HFFc6 (cell line): ENCODE measurements at places on chromosomes 12 and 14. TPM values are rescaled to one million over a fixed set of nuclear protein-coding genes. Genes with fewer than 3 reads are reported as not detected.

GRCh38 chr12:57089271-57090245 lies 644 bp downstream of the NAB2 start:
- peaks cover 71% of the 10 kb centered on the region for H3K4me1 ChIP-seq
- H3K27ac ChIP-seq: peak overlapping the region; percentile 86
- H3K4me3 ChIP-seq: peak overlapping the region; percentile 96
- peaks cover 19% of the 10 kb centered on the region for H3K27me3 ChIP-seq

DNA sequence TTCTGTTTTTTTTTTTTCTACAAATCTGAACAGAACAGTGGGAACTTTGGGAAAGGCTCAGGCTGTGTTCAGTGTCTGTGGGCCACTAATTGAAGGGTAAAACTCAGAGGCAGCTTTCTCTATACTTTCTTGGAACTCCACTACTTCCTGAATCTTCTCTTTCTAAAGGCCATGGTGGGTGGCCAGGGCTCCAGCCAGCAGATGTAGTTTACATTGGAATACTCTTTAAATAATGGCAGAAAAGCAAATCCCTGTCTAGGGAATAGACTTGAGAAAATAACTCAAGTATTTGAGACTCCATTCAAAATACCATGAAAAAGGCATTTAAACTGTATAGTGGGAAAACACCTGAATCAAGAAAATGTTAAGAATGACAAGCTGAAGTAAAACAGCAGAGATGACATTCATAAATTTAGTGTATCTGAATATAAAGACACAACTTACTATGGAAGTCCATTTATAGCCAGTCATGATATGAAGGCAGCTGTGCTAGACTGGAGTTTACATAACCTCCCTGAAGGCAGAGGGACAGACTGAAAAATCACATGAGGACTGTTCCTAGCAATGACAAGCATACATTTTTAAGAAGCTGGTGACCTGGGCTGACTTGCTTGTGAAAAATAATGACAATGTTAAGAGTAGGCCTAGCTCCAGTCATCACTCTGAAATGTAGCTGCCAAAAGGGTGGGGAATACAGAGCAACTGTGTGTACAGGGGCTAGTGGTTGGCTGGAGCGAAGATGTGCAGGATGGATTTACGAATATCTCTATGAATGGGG lies 168.6 kb downstream of the STXBP6 start:
- peaks cover 26% of the 10 kb centered on the region for H3K4me1 ChIP-seq
- no peaks in the 10 kb centered on the region for H3K36me3 ChIP-seq
- DNase-seq: no peak

DNA sequence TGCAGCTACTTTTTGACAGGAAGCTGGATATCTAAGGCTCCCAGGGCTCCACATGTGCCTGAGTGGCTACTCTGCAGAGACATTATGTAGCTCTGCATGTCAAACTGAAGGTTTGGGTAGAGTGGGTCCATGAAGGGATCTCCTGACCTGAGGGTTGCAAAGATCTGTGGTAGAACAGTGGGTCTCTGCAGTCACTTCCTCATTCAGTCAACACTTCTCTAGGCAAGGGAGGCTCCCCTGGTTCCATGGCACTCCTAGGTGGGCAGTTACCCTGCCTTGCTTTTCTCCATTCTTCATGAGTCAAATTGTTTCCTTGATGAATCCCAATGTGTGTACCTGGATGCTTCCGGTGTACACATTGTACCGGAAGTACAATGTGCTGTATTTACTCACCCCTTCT lies 57.4 kb downstream of the CMAS start:
- H3K27ac ChIP-seq: no peak overlapping the region
- H3K36me3 ChIP-seq: no peaks in the 10 kb centered on the region
- peaks cover 7% of the 10 kb centered on the region for H3K27me3 ChIP-seq

DNA sequence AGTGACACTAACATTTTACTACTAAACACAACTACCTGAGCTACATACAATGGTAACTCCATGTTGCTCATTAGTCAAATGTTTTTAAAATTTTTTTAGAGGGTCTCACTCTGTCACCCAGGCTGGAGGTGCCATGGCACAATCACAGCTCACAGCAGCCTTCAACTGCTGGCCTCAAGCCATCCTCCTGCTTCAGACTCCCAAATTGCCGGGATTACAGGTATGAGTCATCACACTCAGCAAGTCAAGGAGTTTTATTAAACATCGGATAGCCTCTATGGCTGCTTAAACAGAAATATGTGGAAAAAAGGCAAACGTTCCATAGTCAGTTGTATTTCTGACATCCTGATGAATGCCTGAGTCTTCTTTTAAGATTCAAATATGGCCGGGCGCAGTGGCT lies 11.1 kb upstream of the NPFF start:
- peaks cover 10% of the 10 kb centered on the region for H3K4me1 ChIP-seq
- H3K4me3 ChIP-seq: no peak overlapping the region
- peak; percentile 27 for DNase-seq
- H3K27ac ChIP-seq: no peak overlapping the region

GRCh38 chr14:53331247-53331646 lies 178.1 kb upstream of the DDHD1 start:
- H3K27me3 ChIP-seq: peaks cover 2% of the 10 kb centered on the region
- H3K4me1 ChIP-seq: peaks cover 23% of the 10 kb centered on the region
- DNase-seq: peak; percentile 30
- H3K27ac ChIP-seq: no peak overlapping the region

DNA sequence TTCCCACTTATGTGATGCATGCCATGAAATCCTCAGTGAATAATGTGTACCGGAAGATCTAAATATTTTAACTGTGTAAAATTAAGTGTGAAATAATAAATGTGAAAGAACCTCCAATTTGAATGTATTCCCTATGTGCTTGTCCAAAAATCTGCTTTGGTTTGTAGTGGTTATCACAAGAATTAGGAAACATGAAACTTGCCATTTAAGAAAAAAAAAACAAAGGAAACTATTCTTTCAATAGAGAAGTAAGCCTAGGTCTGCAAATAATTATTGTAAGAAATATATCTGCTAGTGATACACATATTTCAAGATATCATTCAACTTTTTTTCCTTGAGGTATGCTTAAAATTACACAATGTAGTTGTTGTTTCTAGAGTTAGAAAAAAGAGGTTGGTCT lies 500.4 kb downstream of the SLC6A15 start:
- no peaks in the 10 kb centered on the region for H3K27me3 ChIP-seq
- no peak for DNase-seq
- H3K27ac ChIP-seq: no peak overlapping the region
- H3K36me3 ChIP-seq: no peaks in the 10 kb centered on the region
- H3K4me3 ChIP-seq: no peak overlapping the region

DNA sequence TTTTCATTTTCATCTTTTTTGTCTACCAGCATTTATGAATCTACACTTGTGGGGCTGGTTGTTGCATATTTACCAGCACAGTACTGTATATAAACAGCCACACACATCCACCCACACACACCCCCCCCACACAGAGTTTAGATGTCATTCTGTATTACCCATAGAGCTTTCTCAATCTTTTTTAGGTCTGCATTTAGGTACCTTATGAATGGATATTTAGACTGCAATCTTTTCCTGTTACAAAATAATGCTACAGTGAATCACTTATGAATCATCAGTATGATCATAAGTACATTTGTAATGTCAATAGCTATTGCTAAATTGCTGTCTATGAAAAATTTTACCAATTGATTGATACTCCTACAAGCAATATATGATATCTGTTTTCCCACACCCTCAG lies 67.3 kb upstream of the STK38L start:
- peak overlapping the region; percentile 52; the same call in 1 of the 2 replicates for H3K27ac ChIP-seq
- H3K4me3 ChIP-seq: no peak overlapping the region
- no peak for DNase-seq

GRCh38 chr14:82595466-82595865 lies 1061.8 kb upstream of the SEL1L start:
- H3K27me3 ChIP-seq: no peaks in the 10 kb centered on the region
- no peaks in the 10 kb centered on the region for H3K36me3 ChIP-seq
- no peaks in the 10 kb centered on the region for H3K4me1 ChIP-seq
- DNase-seq: no peak
- H3K27ac ChIP-seq: no peak overlapping the region

GRCh38 chr14:99413172-99413571 lies 67.5 kb downstream of the SETD3 start:
- H3K27ac ChIP-seq: no peak overlapping the region
- DNase-seq: no peak
- H3K4me3 ChIP-seq: no peak overlapping the region
- peaks cover 2% of the 10 kb centered on the region; the same call in 1 of the 2 replicates for H3K27me3 ChIP-seq
- peaks cover 21% of the 10 kb centered on the region for H3K4me1 ChIP-seq

DNA sequence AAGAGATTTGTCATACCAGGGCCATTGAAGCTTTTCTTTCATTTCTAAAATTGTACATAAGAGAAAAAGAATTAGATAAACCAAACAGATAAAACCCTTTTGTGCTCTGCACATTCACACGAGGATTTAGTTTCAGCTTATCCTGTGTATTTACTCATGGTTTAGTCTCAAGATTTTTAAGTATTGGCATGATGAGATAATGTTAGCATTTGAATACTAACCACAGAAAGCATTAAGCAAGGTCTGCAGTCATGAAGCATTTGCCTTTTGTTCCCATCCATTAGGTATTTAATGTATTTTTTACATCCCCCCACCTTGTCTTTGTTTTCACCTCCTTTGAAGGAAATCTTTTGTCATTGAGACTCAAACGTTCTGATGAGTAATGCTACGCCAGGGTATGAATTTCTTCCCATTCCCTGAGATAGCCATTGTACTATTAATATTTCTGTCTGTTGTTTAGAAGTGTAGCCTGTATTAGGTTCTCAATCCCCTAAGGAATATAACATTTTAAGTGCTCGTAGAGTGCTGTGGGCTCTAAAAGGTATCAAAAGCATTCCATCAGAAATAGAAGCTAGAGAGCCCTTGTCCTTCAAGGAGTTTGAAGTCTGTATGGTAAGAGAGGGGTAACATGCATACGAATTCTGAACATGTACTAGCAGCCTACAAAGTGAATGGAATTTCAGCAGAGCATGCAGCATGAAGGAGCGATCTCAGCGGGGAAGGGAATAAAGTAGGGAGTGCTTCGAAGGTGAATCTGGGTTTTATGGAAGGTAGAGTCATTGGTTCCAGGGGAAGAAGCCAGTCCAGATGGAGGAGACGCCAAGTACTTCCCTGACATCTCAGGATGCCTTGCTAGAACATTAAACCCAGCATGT lies 22.3 kb downstream of the CRADD start:
- H3K36me3 ChIP-seq: peaks cover 5% of the 10 kb centered on the region; the same call in 1 of the 2 replicates
- peaks cover 63% of the 10 kb centered on the region for H3K4me1 ChIP-seq
- no peaks in the 10 kb centered on the region for H3K27me3 ChIP-seq
- DNase-seq: peak; percentile 82
- H3K4me3 ChIP-seq: peak overlapping the region; percentile 81
- peak overlapping the region; percentile 99 for H3K27ac ChIP-seq

- DNase-seq: peak; percentile 45
- no peak overlapping the region for H3K4me3 ChIP-seq
Observed at GRCh38 chr12:105013892-105014291, 27.8 kb downstream of the NOPCHAP1 start.

DNA sequence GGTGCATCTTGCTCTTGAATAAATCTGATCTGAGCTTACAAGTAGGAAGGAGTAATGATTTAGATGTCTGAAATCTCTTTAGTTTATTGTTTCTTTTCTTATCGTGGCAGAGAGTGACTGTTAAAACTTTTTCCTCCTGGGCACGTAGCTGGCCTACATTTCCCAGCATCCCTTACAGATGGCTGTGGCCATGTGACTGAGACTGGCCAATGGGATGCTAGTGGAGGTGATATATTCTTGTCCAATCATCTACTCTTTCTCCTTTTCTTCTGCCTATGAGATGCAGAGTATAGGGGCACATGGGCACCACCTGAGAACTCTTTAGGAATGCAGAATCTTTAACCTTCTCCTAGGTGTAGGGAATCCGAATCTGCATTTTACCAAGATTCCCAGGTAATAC lies 237.3 kb downstream of the RGS6 start:
- no peak for DNase-seq

- H3K27ac ChIP-seq: no peak overlapping the region
- no peak for DNase-seq
- peaks cover 5% of the 10 kb centered on the region; the same call in 1 of the 2 replicates for H3K4me1 ChIP-seq
- H3K36me3 ChIP-seq: no peaks in the 10 kb centered on the region
Observed at GRCh38 chr12:58961166-58961565, 40.9 kb upstream of the LRIG3 start.

DNA sequence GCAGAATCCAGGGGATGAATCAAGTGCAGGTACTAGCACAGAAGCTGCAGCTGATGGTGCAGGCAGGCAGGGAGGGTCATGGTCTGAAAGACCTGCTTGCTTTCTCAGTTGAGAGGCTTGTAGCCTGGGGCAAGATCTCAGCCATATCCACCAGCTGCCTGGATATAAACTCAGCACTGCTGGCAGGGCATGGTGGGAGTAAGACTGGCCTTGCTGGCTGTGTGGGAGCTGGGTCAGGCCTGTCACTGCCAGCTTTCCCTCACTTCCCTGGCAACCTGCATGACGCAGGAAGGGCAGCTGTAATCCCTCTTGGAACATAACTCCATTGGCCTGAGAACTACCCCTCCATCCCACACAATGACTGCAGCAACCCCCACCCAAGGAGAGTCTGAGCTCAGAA lies 230.1 kb downstream of the ANO6 start:
- peaks cover 7% of the 10 kb centered on the region for H3K36me3 ChIP-seq
- no peak overlapping the region for H3K27ac ChIP-seq
- H3K4me1 ChIP-seq: no peaks in the 10 kb centered on the region
- no peak overlapping the region for H3K4me3 ChIP-seq

GRCh38 chr12:111441107-111441928 lies 35.6 kb downstream of the SH2B3 start:
- H3K4me3 ChIP-seq: no peak overlapping the region; the same call in 1 of the 2 replicates
- peaks cover 67% of the 10 kb centered on the region for H3K27me3 ChIP-seq
- H3K36me3 ChIP-seq: peaks cover 20% of the 10 kb centered on the region
- DNase-seq: no peak

DNA sequence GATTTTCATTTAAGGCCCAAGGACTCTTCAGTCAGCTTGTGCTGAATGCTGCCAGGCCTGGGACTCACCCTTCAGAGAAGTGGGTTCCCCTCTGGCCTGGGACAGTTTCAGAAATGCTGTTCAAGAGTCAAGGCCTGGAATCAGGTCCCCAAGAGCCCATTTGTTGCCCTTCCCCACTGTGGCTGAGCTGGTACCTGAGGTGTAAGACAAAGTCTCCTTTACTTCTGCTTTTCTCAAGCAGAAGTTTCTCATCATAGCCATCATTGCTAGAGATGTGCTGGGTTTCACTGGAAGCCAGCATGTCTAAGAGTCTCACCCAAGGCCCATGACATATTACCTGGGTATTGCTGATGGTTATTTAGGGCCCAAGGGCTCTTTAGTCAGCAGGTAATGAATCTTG lies 8.9 kb downstream of the FANCM start:
- no peak for DNase-seq
- H3K4me3 ChIP-seq: no peak overlapping the region
- H3K27ac ChIP-seq: no peak overlapping the region
- no peaks in the 10 kb centered on the region for H3K4me1 ChIP-seq

HEATR5A gene
- 68.1 to 78.7 TPM (median 70.5 TPM) in 3 replicates for total RNA-seq

SRGAP1 gene
- 28.2 to 45.5 TPM (median 35.9 TPM) in 3 replicates for total RNA-seq

PTCSC3 gene
- total RNA-seq: not detected in 2 replicates

MAGOHB gene
- total RNA-seq: 38.4 and 49.7 TPM in 2 replicates

MYF5 gene
- total RNA-seq: not detected in 3 replicates

RFX4 gene
- not detected in 3 replicates for total RNA-seq

TMTC1 gene
- total RNA-seq: not detected in 2 replicates

ERG28 gene
- total RNA-seq: 17.2 to 19.8 TPM (median 18.2 TPM) in 3 replicates
